ENCODE measurements at places on chromosomes 4 and X.

DNA sequence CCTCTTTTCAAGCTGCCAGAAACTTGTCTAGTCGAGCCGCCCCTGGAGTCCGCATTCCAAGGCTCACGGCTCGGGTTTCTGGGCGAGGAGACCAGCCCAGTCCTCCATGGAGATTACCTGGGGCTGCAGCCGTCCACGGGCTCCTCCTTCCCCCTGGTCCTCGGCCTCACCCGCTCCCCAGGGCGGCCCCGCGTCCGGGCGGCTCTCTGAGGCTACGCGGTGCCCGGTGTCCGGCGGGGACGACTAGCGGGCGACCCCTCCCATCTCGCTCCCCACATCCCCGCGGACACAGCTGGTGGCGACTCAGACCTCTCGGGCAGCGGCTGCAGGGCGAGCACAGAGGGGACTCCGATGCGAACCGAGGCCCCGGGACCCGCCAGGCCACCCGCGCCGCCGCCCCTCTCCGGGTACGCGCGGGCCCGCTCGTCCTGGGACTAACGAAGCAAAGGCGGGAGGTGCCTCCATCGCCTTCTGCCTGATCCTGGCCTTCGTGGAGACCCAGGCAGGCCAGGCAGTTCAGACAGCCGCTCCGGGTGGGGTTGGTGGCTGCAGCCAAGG lies 159.4 kb downstream of the TRAM1L1 start:
- DNase-seq: no peak

DNA sequence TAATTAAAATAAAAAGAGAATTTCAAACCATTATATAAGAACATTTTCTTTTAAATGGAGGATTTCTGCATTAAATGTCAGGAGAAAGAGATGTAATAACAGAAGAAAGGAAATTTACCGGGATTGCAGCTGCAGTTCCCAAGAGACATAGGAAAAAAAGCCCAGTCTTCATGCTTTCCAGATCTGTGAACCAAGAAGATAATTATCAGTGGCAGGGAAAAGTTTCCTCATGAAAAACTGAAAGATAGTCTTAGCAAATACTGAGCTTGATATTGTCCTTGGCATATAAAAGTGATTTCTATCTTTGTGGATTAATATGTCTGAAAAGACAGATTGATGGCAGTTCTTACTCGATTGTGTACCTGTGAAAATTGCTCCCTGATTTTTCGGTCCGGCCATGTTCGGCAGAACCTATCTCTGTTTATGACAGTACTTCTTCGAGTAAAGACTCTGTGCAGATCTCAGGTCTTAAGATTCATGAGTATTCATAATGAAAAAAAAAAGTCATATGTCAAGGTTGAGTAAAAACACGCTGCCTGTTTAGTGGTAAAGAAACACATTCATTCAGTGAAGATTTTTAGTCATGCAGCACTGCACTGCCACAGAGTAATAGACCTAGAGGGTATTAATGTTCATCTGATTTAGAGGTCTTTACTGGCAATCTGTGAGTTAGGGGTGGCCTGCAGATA lies 29.6 kb downstream of the SPARCL1 start:
- DNase-seq: no peak

DNA sequence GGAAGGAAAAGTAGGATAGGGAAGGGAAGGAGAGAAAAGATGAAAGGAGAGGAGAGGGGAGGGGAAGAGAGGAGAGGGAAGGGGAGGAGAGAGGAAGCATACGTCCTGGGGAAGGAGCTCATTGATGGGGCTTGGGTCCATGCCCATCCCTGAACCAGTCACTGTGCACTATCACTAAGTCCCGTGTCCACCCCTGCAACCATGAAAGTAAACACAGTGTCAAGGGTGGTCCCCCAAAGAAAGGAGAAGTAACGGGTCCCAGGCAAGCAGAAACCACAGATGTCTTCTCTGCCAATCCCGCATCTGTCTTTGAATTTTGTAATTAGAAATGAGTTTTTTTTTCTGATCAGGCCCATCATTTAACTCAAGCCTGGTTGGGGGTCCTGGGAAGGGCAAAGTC lies 55.2 kb downstream of the LGI2 start:
- DNase-seq: no peak

DNA sequence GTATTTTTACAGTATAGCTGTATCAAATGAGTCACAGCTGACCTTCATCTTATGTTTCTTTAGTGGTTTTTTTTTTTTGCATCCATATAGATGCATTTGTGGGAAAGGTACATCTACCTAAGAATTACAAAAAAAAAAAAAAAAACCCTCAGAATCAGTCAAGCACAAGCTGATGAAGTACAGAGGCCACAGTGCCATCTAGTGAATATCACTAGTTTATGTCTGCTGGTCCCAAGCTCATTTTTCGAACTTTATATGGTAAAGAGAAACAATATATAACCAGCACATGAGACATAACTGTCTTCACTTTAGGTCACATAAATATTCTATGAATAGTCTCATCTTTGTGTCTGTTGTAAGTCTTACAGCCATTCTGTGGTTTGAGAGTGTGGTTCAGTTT lies 220.1 kb downstream of the DLG3 start:
- no peak for DNase-seq

DNA sequence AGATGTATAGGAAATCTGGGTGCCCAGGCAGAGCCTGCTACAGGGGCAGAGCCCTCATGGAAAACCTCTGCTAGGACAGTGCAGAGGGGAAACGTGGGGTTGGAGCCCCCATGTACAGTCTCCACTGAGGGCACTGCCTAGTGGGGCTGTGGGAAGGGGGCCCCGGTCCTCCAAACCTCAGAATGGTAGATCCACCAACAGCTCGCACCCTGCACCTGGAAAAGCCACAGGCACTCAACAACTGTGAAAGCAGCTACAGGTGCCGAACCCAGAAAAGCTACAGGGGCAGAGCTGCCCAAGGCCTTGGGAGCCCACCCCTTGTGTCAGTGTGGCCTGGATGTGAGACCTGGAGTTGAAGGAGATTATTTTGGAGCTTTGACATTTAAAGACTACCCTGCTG lies 5.4 kb upstream of the XPNPEP2 start:
- no peak for DNase-seq

DNA sequence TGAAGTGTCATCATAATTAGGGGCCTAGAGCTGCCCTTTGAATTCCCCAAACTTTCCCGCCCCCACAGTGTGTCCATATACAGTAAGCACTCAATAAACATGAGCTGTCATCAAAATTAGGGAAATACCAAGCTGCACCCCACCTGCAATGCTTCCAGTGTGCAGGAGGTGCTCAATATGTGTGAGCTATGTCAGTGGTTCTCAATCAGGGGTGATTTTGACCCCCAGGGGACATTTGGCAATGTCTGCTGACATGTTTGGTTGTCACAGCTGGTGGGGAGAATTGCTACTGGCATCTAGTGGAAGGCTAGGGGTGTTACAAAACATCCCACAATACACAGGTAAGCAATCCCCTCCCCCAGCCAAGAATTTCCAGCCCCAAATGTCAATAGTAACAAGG lies 748 bp downstream of the CFP start:
- DNase-seq: no peak

GRCh38 chr4:13872955-13873354 lies 245.4 kb upstream of the BOD1L1 start:
- DNase-seq: no peak
